ENCODE measurements at places on chromosomes 3 and 15.

DNA sequence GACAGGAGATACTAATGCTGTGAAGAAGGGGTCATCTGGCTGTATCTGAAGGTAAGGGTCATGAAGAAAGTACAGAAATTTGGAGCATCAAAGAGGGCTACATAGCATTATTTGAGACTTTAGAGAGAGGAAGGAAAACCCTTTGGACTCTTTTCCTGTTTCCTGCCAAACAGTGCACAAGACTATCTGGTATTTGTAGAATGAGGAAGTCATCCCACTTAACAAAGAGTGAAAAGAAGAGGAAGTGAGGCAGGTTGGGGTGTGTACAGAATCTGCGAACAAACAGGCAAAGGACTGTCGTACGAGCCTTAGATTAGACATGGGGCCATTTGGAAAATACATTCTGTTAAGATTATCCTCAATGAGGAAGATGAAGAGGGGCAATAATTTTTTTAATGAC is 546.8 kb upstream of the EPHA6 start:
- no peak for DNase-seq

DNA sequence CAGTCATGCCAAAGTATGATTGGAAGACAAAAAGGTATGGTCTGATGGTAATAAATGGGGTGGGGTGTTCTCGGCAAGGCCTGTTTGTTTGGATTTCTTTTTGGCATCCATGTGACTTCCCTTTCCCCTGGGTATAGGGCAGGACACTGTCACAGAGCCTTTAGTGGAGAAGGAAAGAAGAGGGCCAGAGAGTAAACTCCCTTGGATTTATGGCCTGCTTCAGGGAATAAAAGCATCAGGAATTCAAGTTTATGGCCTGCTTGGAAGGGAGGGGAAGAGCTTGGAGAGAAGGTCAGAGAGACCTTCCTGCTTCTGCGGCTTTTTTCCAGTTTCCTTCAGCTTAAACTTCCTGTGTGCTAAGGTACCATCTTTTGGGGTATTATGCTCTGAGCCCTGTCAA is 179.4 kb upstream of the ADAMTS9 start:
- no peak for DNase-seq

GRCh38 chr15:98953968-98954367 is 53.6 kb downstream of the PGPEP1L start:
- DNase-seq, result no peak

DNA sequence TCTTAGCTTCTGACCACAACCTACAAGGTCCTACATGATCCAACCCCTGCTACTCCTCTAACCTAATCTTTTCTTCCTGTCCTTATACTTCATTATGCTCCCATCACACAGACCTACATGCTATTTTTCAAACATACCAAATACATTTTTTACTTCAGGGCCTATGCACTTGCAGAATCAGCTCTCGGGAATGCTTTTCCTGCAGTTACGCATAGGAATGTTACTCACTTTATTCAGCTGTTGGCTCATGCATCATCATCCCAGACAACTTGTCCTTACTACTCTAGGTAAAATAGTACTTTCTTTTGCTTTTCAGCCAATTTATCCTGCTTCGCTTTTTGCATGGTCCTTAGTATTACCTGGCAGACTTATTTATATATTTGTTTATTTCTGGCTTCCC is 105.6 kb downstream of the OXSM start:
- no peak for DNase-seq

GRCh38 chr3:56547486-56547885 is 9.5 kb upstream of the CCDC66 start:
- DNase-seq, result no peak

GRCh38 chr15:34490417-34491193 is 53.0 kb upstream of the GOLGA8A start:
- no peak for DNase-seq

DNA sequence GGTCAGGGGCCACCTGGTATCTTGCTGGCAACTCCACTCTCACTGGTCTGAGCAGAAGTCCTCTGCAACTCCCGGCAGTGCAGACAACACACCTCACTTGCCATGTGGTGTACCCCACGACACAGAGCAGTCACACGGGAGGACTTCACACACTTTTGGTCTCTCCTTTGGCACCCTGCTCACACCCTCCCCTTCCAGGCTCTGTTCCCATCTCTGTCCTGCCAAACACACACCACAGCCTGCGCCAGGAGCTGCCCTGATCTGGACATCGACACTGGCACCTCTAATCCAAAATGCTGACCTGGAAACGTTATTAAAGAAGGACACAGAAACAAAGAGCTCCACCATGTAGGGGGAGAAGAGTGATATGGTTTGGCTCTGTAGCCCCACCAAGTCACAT is 57.2 kb downstream of the SLC41A3 start:
- no peak for DNase-seq

DNA sequence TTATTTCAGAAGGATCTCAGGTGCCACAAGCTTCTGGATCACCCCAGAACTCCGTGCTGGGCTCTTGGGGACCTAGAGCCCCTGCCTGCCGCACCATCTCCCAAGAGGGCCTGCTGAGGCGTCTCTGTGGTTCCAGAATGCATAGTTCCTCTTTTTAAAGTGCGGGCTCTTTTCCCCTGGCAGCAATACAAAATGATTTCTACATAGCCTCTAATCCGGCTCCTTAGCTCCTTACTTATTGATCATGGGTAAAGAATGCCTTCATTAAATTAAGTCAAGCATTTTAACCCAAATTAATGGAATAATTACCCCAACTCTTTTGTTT is 121.9 kb downstream of the ATP10A start:
- DNase-seq, result no peak

GRCh38 chr3:134134240-134134639 is 104.5 kb upstream of the SLCO2A1 start:
- no peak for DNase-seq

- DNase-seq, result no peak
Measured at GRCh38 chr3:41662288-41662687, 299.6 kb downstream of the ULK4 start.

DNA sequence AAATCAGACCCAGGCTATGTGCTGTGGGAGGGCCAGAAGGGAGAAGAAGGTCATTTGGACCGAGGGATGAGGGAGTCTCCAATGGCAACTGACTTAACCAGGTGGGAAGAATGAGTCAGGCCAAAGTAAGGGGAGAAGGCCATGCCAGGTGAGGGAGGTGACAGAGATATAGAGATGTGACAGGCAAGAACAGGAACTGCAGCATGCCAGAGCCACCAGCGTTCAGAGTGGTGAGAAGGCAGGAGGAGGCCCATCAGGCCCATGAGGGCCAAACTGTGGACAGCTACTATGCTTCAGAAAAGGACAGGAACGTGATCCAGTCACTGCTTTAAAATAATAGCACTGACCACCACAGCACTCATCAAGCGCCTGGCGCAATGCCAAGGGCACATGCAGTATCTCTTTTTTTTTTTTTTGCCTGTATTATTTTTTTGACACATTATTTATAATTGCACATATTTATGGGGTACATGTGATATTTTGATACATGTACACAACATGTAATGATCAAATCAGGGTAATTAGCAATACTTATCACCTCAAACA is 154.3 kb upstream of the IGF1R start:
- DNase-seq, result no peak

DNA sequence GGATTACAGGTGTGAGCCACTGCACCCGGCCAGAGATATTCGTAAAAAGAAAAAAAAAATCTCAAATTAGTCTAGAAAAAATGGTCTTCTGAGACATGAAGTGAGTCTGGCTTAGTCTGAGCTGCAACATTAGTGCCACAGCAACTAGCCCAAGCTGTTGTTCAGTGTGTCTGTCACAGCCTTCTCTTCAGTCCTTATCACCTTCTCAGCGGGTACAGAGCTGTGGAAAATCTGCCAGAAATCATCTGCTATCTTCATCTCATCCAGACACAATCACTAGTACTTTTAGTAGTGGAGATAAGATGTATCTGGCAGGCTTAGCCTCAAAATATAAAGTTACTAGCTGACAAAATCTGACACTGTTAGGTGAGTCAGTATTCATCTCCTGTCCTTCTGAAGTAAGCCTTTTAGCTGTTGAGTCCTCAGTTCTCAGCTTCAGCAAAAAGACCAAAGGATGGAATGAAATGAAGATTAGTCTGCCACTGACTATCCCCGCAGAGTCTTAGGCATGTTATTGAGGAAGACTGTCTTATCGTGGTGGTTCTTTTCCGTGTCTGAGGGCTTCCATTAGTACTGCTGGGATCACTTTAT is 120.5 kb upstream of the CGNL1 start:
- DNase-seq, result no peak

- DNase-seq, result no peak
Measured at GRCh38 chr3:179819379-179819778, 166.5 kb downstream of the USP13 start.

- no peak for DNase-seq
Measured at GRCh38 chr3:150210461-150211110, 197.5 kb upstream of the TSC22D2 start.

DNA sequence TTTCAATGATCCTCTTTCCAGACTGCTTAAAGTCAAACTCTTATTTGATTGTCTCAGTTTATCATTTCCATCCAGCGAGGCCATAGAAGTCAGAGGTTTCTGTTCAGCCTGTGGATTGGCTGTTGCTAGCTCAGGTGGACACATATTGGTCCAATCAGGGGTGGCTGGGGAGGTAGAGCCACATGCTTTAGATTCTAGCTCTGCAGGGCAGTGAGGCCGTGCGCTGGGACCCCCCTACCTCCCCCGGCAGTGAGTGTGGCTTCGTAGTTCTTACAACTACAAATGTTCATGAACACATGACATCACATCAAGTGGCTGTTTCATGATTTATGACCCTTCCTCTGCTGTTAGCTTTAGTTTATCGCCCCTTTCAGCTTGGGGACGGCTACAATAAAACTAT is 18.0 kb downstream of the APOD start:
- DNase-seq, result no peak

DNA sequence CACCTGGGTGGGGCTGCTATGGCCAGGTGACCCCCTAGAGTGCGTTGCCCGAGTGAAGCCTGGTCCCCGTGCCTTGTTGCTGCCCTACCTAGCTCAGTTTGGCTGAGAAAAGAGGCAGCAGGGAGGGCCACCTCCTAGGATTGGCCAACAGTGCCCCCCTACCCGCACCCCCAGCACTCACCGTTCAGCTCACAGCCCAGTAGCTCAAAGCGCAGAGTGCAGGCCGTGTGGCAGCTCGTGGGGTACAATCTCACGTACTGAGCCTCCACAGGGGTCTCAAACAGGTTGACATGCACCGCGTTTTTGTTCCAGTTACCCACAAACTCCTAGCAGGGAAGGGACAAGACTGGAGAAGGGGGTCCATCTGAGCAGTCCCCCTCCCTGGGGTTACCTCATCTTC is 7.6 kb downstream of the MFGE8 start:
- no peak for DNase-seq

- DNase-seq, result no peak
Measured at GRCh38 chr3:172070269-172070668, 30.9 kb downstream of the FNDC3B start.

DNA sequence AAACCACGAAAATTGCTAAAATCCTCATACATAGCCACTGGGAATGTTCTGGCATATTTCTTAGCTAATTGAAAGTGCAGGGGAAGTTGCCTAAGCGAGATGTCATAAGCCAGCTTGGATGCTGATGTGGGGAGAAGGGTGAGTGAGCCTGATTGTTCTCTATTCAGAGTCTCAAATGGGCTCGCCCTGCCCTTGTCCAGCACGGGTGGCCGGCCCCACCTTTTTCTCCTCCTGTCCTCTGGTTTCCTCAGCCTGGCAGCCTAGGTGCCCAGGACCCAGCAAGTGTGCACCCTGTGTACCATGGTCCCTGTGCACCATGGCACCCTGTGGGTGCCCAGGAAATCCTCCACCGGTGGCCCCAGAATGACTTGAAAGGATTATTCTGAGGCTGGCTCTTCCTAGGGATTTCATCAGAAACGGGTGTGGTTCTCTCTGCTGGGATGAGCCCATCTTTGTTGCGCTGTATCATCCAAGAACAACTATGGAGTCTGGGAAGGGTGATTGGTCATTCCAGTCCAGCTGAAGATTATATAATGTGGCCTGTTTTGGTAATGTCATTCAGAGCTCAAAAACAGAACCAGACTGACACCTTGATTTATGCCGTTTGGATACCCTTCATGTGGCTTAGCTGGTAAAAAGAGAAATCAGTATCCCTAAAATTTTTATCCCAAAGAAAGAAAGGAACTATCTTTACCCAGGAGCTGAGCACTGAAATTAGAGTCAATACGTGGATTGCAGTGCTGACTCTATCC is 150.8 kb upstream of the BHLHE40 start:
- peak; percentile 2 for DNase-seq

DNA sequence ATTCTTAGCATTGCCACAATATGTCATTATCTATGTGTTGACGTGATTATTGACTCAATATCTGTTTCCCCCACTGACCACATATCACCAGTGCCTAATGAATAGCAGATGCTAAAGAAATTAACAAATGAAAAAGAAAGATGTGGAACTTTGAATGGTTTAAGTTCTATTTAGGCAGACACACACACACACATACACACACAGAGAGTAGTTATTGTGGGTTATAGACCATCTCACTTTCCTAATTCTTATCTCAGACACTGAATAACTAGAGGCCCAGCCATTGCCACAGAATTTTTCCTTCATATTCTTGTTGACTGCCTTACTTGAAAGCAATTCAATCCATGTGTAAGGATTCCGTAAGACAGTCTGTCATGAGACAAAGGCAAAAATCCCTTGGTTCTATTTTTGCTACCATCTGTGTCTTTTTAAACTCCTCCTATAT is 61.9 kb upstream of the PHLDB2 start:
- DNase-seq, result no peak

DNA sequence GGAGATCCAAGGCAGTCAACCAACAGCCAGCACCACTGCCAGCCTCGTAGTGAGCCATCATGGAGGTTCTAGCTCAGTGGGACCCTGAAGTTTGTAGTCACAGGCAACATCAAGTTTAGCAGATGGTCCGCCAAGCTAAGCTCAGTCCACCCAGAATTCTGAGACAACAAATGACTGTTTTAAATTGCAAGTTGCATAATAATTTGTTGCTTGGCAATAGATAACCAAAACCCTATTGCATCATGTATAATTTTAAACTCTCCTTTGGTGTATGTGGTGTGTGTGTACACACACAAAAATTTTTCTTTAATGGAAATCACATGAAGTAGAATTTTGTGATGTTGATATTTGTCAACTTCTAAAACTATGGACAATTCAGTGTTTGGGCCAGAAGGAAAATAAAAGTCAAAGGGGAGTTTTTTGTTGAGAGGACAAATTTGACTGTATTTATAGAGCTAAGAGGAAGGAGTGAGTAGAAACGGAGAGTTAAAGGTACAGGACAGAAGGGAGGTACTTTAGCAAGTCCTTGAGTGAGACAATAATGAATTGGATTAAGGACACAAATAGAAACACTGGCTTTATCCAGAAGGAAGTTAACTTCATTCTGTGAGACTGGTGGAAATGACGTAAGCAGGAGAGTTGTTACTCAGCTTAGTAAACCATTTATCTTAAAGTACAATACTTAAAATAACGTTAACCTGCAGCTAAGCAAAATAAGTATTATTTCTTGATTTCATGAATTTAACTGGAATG is 83.6 kb downstream of the NCEH1 start:
- DNase-seq, result no peak

- DNase-seq, result no peak
Measured at GRCh38 chr3:33211444-33211843, 7.2 kb downstream of the SUSD5 start.

DNA sequence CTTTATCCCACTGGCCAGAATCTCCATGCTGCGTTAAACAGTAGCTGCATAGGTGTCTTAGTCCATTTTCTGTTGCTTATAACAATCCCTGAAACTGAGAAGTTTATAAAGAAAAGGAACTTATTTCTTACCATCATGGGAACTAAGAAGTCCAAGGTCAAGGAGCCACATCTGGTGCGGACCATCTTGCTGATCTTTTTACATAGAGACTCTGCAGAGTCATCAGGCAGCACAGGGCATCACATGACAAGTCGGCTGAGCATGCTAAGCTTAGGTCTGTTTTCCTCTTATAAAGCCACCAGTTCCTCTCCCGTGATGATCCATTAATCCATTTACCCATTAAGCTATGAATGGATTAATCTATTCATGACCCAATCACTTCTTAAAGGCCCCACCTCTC is 22.4 kb upstream of the FAM174B start:
- no peak for DNase-seq

Data from HS-5 (cell line).